ENCODE measurements at places on chromosomes 13 and 19. TPM values are rescaled to one million over a fixed set of nuclear protein-coding genes. Genes with fewer than 3 reads are reported as not detected.

Gene ZNF556
- total RNA-seq: not detected

Gene KRTDAP
- total RNA-seq: not detected

Gene FARP1
- 7.7 TPM for total RNA-seq

Gene CGB8
- total RNA-seq: not detected

Gene FAM83E
- total RNA-seq: under 0.01 TPM

Gene BAX
- total RNA-seq: 70.8 TPM

Data from subcutaneous preadipocyte (primary cell).